ENCODE measurements at places on chromosomes 6 and 20.

GRCh38 chr6:17928514-17929430 lies 58.7 kb downstream of the KIF13A start:
- DNase-seq, result no peak

DNA sequence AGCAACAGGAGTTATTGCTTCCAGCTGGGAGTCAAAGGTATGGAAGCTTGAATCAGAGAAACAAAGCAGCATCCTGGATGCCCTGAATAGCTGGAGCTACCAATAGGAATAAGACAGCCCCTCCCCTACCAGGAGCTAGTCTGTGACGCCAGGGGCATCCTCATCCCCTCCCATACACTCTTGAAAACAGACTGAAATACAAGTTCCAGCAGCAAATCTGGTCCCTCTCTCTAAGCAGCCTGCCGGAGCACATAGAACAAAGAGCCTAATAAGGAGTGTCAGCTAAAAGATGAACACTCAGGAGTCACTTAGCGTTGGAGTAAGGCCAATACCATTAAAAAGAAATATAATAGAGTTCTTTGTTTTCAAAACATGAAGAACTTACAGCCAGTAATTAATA lies 25.6 kb downstream of the FILIP1 start:
- no peak for DNase-seq

DNA sequence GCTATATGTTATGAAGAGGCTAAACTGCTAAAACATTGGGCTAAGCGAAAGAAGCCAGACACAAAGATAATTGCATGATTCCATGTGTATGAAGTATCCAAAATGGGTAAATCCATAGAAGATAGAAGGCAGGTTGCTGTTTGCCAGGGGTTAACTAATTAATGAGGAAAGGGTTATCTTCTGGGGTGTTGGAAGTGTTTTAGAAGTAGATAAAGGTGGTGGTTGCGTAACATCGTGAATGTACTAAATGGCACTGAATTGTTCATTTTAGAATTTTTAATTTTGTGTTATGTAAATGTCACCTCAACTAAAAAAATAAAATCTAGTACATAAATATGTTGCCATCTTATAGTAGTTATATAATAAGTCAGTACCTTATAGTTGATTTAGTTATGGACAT lies 104.4 kb upstream of the ADGRF4 start:
- DNase-seq, result no peak

DNA sequence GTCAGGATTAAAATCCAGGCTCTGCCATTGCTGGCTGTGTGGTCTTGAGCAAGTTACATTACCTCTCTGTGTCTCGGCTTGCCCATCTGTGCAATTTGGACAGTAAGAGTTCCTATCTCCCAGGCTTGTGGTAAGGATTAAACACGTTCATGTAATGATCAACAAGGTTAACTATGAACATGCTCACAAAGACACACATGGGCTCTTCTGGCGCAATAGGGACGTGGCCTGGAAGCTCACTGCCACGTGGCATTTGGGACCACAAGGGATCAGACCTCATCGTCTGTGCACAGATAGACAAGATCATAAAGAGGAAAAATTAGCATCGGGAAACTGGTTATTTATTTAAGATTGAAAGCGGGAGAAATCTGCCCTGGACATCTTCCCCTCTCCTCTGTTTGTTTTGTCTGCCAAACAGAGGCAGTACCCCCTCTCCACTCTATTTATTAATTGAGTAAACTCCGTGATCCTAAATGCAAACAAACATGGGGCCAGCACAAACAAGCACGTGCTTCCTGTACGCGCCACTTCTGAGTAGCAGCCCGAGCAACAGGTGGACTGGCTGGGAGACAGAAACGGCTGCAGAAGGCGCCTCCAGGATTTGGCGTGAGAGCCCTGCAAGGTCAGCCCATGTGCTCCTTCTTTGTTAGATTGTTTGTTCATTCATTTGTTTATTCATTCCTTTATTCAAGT lies 95.0 kb downstream of the CDH26 start:
- DNase-seq, result no peak

- no peak for DNase-seq
Observed at GRCh38 chr6:83849127-83849526, 4.0 kb upstream of the RIPPLY2 start.

GRCh38 chr6:13851330-13851729 lies 37.0 kb upstream of the MCUR1 start:
- no peak for DNase-seq

GRCh38 chr6:155078331-155078745 lies 83.2 kb downstream of the TIAM2 start:
- DNase-seq, result no peak

DNA sequence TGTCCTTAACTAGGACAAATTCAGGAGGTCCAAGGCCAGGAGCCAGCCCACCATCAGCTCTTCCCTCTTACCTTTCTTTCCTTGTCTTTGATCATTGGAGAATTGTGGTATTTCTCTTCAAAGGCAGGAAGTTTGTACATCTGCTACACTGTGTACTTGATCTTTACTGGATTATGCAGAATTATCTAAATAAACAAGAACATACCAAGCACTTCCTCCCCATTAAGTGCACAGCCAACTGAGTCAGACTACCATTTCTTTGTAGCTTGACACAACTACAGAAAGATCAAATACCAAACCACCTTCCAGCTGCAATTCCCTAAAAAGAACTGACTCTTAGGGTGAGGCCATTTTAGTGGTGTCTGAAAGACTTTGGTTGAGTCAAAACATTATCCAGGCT lies 195.1 kb downstream of the HDGFL1 start:
- no peak for DNase-seq

DNA sequence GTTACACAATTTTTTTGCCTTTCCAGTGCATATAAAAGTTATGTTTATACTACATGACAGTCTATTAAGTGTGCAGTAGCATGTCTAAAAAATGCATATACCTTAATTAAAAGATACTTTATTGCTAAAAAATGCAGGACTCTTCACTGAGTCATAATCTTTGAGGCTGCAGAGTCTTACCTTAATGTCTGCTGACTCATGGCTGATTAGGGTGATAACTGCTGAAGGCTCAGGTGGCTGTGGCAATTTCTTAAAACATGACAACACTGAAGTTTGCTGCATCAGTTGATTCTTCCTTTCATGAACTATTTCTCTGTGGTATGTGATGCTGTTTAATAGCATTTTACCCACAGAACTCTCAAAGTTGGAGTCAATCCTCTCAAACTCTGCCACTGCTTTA lies 19.1 kb downstream of the ZSCAN23 start:
- DNase-seq, result no peak

DNA sequence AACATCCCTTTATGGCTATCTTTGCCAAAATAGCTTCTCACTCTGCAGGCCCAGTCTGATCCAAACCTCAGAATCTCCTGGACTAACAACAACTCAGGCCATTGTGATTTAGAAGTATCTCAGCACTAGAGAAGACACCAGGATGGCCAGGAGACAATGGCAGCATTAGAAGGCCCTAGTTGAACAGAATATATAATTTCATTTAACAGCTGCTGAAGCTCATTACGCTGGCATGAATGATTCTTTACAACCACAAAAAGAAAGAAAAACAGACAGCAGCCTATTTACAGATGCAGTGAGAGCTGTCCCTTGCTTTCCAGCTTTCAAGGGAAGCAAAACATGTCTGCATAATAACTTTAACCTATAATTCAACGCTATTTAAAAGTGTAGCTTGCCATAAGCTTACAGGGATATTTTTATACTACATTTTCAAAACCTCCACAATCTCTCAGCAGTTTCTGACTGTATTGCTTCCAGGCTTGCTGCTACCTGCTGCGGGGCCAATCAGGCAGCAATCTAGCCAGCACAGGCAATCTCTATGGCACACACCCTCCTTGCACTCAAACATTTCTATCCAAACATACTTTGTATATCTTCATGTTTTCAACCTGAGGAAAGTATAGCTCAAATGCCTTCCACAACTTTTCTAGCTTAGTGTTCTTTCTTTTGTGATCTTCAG lies 107.3 kb downstream of the OGFRL1 start:
- DNase-seq, result no peak

- DNase-seq, result no peak
Observed at GRCh38 chr6:20021795-20022194, 184.6 kb downstream of the ID4 start.

DNA sequence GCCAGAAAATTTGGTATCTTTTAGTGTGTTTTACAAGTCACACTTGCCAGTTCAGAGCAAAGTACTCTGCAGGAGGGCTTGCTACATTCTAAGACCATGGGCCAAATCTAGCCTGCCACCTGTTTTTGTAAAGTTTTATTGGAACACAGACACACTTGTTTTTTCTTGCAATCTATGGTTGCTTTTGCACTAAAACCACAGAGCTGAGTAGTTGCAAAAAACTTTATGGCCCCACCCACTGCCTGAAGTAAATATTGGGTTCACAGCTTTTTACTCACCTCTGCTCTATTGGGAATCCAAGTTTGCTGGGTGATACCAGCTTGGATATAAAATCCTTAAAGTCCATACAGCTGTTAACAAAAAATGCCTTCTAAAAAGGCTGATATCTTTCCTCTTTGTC lies 109.0 kb downstream of the ZFP64 start:
- DNase-seq, result peak; percentile 7

All from GF-D8 (cell line).